ENCODE measurements at places on chromosomes 16 and 17. TPM values are rescaled to one million over a fixed set of nuclear protein-coding genes. Genes with fewer than 3 reads are reported as not detected.

DNA sequence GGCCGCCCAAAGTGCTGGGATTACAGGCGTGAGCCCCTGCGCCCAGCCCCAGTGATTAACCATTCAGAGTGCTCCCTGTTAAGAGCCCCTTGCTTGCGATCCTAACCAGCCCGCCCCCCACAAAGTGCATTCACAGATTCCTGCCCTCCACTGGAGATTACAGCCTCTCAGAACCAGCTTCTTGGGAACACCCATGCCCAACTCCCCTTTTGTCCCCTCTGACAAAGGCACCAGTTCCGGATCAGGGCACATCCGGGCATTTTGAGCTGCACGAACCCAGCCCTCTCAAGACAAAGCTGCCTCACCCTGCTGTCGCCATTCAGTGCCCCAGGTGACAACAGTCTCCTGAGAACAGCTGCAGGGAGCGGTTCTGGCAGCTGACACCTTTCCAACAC, 848 bp upstream of the KRT19 start:
- H3K4me3 ChIP-seq: no peak overlapping the region
- DNase-seq: no peak
- no peak overlapping the region for H3K27ac ChIP-seq

DNA sequence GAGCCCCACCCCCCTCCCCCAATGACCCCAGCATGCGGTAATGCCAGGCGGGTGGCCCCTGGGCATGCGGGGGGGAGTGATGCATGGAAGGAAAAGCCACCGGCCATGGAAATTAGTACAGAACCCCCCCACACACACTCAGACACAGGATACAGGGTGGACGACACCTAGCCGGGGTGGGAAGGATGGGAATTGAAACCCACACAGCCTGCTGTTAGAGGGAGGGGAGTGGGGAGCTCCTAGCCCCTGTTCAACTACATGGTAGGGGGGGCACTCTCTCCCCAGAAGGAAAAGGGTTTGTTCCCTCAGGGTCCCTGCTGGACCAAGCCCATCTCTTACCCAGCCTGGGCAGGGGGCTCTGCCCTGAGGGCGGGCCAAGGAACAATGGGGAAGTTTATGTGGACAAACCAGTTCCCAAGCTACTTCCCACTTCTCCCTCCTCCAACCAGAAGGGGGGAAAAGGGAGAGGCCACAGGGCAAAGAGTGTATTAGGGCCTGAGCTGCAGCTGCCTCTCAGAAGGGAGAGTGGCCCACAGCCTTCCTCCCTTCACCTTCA, 5.2 kb downstream of the TMUB2 start:
- no peak for DNase-seq
- H3K27ac ChIP-seq: no peak overlapping the region

DNA sequence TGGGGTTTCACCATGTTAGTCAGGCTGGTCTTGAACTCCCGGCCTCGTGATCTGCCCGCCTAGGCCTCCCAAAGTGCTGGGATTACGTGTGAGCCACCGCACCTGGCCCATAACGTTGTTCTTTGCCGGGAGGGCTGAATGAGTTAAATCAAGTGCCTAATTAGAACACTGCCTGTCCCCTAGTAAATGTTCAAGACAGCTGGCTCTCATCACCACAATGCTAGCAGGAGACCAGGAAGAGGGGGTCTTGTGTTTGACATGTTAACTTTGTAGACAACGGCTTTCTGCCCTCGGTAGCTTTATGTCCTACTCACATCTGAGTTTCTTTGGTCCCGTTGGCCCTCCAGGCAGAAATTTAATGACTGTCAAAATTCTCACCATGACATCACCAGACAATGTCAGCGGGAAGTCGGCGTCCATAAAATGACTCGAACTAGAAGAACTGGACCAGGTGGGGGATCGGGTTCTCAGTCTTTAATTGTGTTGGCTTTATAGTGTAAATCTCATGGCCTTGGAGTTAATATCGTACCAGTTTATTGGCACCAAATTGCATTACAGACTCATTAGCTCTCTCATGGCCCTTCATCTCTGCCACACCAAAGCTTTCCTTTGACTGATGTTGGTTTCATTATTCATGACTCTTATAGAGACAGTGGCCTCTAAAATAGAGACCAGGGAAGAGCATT, 11.4 kb upstream of the ITPRIPL2 start:
- no peaks in the 10 kb centered on the region for H3K36me3 ChIP-seq
- no peak for DNase-seq
- H3K27me3 ChIP-seq: no peaks in the 10 kb centered on the region
- H3K4me3 ChIP-seq: no peak overlapping the region
- no peaks in the 10 kb centered on the region for H3K4me1 ChIP-seq

- H3K27me3 ChIP-seq: no peaks in the 10 kb centered on the region
- peaks cover under 1% of the 10 kb centered on the region for H3K4me1 ChIP-seq
- H3K4me3 ChIP-seq: no peak overlapping the region
- H3K36me3 ChIP-seq: no peaks in the 10 kb centered on the region
- no peak overlapping the region for H3K27ac ChIP-seq
- no peak for DNase-seq
Observed at GRCh38 chr17:39364236-39365025, 37.0 kb downstream of the FBXL20 start.

GRCh38 chr16:58716468-58716867, 17.6 kb downstream of the GOT2 start:
- H3K27ac ChIP-seq: no peak overlapping the region
- no peaks in the 10 kb centered on the region for H3K4me1 ChIP-seq
- no peaks in the 10 kb centered on the region for H3K27me3 ChIP-seq

- H3K36me3 ChIP-seq: no peaks in the 10 kb centered on the region
- peak; percentile 87 for DNase-seq
- no peaks in the 10 kb centered on the region for H3K27me3 ChIP-seq
- H3K27ac ChIP-seq: no peak overlapping the region
Observed at GRCh38 chr17:36602924-36603384, 1.6 kb downstream of the MRM1 start.

DNA sequence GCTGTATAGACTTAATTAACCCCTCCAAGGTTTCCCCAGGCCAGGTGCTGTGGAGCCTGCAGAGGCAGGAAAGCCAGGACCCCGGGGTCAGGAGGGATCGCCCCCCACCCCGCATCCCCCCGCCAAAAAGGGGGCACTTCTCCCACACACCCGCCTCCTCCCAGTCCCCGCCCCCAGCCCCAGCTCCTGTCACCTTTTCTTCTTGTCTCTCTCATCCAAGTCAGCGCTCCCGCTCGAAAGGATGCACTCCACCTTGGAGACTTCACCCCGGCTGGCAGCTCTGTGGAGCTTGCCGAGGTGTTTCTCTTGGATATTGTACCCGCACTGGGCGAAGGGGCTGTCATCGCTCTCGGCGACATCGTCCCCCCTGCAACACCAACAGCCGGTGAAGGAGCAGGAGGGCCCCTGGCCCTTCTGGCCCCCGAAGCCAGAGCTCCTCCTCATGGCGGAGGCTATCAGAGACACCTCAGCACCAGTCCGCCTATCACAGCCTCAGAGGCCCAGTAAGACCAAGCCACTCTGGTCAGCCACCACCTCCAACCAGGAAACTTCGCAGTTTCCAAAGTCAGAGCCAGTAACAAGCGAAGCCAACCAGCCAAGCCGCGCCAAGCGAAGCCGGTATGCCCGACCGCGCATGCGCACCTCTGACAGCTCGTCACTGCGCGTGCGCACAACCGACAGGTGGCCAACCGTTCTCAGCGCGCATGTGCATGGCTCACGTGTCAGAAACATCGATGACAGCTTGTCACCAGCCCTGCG, 52.5 kb downstream of the SHCBP1 start:
- H3K4me1 ChIP-seq: peaks cover 5% of the 10 kb centered on the region
- H3K27ac ChIP-seq: no peak overlapping the region
- H3K4me3 ChIP-seq: no peak overlapping the region
- DNase-seq: no peak
- H3K27me3 ChIP-seq: no peaks in the 10 kb centered on the region

DNA sequence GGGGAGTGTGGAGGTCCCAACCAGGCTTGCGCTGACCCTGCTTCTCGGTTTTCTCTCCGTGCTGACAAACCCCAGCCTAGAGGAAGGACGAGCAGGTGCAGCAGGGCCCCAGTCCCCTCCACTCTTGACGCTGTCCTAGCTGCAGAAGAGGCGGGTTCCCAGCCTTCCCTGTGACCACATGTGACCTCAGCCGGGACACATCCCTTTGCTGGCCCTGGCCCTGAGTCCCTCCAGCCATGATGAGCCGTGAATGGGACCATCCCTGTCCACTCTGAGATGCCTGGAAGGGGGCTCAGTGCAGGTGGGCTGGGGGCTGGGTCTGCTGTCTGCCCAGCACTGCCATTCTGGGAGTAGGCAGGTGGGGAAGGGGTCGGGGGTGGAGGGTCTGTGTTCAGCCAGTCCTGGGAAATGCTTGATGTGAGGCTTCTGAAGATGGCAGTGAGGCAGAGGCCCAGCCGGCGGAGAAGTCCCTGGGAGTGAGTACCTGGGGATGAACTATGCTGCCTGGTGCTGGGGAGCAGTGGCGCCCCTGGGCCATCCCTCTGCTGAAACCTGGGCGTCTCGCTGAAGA, 1.9 kb upstream of the TUBB3 start:
- H3K36me3 ChIP-seq: no peaks in the 10 kb centered on the region
- no peak overlapping the region for H3K27ac ChIP-seq
- no peak overlapping the region for H3K4me3 ChIP-seq
- H3K4me1 ChIP-seq: peaks cover 94% of the 10 kb centered on the region
- no peak for DNase-seq

The CRHR1 gene
- total RNA-seq: not detected

The CCDC200 gene
- 1.0 TPM for total RNA-seq

The NEK8 gene
- total RNA-seq: 5.2 TPM

The KRT24 gene
- not detected for total RNA-seq

Measured in CD4-positive, alpha-beta T cell (primary cell).